ENCODE measurements at places on chromosomes 11 and 22. TPM values are rescaled to one million over a fixed set of nuclear protein-coding genes. Genes with fewer than 3 reads are reported as not detected.

The SHANK3 gene
- 8.2 TPM for total RNA-seq

The LMO2 gene
- 4.6 TPM for total RNA-seq

- no peaks in the 10 kb centered on the region for H3K4me1 ChIP-seq
- H3K4me3 ChIP-seq, result no peak overlapping the region
- H3K27ac ChIP-seq, result no peak overlapping the region
- no peak for DNase-seq
- H3K27me3 ChIP-seq, result no peaks in the 10 kb centered on the region
- H3K36me3 ChIP-seq, result no peaks in the 10 kb centered on the region
Observed at GRCh38 chr11:58086528-58086927, 38.8 kb downstream of the OR9I1 start.

- no peaks in the 10 kb centered on the region for H3K36me3 ChIP-seq
- no peak for DNase-seq
- H3K4me3 ChIP-seq, result peak overlapping the region; percentile 95
- peak overlapping the region; percentile 78 for H3K27ac ChIP-seq
- no peaks in the 10 kb centered on the region for H3K27me3 ChIP-seq
Observed at GRCh38 chr22:50343541-50343935, 411 bp downstream of the PPP6R2 start.

- H3K4me3 ChIP-seq, result no peak overlapping the region
- no peaks in the 10 kb centered on the region for H3K36me3 ChIP-seq
- DNase-seq, result no peak
- H3K27ac ChIP-seq, result no peak overlapping the region
Observed at GRCh38 chr11:36532941-36533601, 23.0 kb upstream of the TRAF6 start.
